A549 treated with CORT108297 at 1 μM for 4 hours (cell line): ENCODE measurements at places on chromosomes 6 and 20. TPM values are rescaled to one million over a fixed set of nuclear protein-coding genes. Genes with fewer than 3 reads are reported as not detected.

Gene OR2H2
- not detected in 5 replicates for total RNA-seq

Gene RHAG
- 0.06 to 0.10 TPM (median 0.07 TPM) in 3 of 5 replicates, not detected in the others for total RNA-seq

Gene COQ3
- total RNA-seq, result 9.8 to 12.1 TPM (median 11.0 TPM) in 5 replicates

Gene FGD2
- not detected in 5 replicates for total RNA-seq

Gene GGTLC1
- total RNA-seq, result not detected in 5 replicates

Gene IL17A
- not detected in 5 replicates for total RNA-seq

Gene ID4
- 1.1 to 1.6 TPM (median 1.3 TPM) in 5 replicates for total RNA-seq

Gene ROS1
- 0.12 to 0.21 TPM (median 0.16 TPM) in 5 replicates for total RNA-seq
